Effector memory CD4-positive, alpha-beta T cell (primary cell): ENCODE measurements at places on chromosomes 3 and 15.

- DNase-seq: no peak
These were observed 8.9 kb upstream of the KBTBD8 start for GRCh38 chr3:66989241-66989640.

GRCh38 chr3:9399746-9400145, 2.3 kb downstream of the SETD5 start:
- no peak for DNase-seq

DNA sequence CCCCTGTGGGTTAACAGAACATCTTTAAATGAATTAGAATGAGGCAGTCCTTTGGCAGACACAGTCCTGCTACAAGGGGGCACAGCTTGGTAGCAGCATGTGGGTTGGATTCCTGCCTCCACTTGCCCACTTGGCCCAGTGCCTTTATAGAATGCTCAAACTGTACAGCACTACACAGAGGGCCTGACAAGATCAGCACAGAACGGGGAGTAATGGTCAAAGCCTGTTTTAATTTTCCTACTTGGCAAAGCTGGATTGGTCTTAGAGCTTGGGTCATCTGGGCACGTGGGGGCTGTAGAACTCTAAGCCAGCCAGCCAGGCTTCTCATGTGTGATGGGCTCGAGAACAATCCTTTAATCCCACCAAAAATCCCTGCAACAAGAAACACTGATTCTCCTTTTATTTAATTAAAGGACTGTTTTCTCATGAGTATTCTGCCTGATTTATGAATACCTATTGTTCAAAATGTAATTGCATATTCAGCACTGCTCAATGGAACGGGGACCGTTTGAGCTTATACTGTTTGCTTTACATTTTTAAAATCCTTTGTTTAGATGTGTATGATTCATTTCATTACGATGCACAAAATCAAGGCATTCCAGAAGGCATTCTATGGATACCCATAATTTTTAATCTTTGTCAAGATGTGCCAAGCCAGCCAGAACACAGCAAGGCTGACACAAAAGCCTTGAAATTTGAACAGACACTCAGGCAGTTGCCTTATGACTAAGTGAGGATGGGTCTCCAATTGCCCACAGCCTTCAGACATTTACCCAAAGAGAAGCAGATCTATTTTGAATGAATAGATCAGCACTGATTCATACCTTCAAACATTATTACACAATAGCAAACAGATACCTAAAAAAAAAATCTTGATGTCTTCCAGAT, 249.3 kb upstream of the TGFBR2 start:
- DNase-seq: no peak

- DNase-seq: no peak
These were observed 185.1 kb upstream of the AGTR1 start for GRCh38 chr3:148512648-148513047.

DNA sequence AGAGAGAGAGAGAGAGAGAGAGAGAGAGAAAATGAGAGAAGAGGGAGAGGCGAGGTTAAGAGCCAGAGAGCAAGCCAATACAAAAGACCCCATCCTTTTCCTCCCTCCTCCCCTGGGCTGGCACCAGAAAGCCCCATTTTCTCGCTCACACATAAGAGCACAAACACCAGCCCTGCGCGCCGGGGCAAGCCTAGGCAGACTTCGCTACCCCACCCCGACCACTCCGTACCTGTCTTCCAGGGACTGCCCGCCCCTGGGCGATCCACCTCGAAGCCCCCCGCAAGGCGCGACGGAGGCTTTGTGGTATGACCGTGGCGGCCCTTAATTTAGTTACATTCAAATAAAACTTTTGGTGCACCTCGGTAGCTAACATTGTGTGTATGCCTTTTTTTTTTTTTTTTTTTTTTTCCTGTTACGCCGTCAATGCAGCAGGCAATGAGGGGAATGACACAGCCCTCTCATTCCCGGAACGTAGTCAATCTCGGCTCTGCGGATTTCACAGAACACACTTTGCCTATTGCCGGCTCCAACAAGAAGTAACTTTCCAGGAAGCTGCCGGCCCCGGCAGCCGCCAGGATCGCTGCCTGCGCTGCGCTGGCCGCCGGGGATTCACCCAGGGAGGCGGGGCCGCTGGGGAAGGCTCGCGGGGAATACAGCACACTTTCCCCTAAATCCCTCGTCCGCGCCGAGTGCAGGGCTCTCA, 7.7 kb downstream of the BCL6 start:
- DNase-seq: no peak

DNA sequence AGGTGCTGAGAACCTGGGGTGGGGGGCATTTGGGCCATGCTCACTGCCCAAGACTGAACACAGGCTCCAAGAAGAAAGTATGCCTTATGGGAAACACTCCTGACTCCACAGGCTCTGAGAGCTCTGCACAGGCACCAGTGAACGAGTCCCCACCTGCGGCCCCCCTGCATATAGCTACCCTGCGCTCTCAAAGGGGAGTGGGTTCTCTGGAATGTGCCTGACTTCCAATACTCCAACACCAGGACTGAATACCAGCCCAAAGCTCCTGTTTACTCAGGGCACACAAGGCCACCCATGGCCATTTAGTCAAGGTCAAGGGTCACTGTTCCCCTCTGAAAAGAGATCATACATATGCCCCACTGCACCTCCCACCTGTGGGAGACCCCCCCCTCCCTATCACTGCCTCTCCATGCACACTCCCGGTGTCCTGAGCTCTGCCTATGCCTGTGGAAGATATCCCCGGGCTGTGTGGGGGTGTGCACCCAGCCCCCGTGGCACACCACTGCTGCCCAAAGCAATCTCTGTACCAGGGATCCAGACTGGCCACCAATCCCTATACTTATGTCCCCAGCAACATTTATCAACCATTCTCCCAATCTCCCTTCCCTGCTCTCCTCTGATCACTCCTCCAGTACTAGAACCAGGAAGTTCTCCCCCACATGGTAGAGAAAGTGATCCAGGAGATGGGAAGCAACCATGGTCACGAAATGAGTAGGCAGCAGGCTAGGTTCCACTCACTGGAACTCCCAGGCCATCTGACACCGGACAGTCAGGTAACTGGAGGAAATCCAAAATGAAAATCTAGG, 1.5 kb upstream of the PLXNB1 start:
- DNase-seq: no peak

DNA sequence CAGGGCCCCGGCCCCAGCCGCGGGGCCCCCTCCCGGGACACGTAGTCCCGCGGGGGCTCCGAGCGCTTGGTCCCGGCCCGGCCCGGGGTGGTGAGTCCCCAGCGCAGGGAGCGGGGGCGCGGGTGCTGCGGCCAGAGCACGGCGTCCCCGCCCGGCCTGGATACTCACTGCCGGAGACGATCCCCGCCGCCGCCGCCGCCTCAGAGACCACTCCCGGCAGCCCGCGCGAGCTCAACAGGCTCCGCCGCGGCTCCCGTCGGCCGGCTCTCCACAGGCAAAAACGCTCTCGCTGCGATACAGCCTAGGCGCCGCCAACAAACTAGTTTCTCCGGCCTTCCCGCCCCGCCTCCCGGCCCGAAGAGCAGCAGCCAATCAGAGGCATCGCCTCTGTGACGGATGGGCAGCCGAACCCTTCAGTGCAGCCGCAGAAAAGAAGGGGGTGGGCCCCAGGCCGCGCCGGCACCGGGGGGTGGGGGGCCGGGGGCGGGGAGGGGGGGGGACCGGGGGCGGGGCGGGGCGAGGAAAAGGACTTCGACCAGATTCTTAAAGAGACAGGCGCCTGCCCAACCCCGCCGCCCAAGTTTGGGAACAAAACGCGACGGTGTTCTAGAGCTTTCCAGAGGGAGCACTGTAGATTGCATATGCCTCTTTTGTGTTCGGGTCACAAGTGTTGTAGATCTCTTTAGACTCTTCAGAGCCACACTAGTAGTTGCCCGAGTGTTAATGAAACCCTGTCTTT, at the start of gene KLHL25:
TSS of gene KLHL25 (minus strand) at position 328 of the 739 bp plus-strand sequence. CDS start 25,115 bp downstream, outside the sequence.
- peak; percentile 91 for DNase-seq

DNA sequence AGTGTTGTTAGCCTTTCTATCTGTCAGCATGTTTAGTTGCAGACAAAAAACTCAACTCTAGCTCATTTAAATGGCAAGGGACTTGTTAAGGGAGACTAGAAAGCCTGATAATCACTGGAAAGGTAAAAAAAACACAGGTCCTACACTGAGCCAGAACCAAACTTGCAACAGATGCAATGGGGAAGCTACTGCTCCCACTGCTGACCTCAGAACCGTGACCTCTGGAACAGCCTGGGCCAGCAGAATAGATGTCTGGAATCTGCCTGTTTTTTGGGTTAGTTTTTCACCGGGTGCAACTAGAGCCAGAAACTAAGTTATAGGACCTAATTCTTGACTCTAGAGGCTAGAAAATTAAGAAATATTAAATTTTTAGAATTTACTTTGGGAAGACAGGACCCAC, 32.5 kb upstream of the ARL14 start:
- no peak for DNase-seq

DNA sequence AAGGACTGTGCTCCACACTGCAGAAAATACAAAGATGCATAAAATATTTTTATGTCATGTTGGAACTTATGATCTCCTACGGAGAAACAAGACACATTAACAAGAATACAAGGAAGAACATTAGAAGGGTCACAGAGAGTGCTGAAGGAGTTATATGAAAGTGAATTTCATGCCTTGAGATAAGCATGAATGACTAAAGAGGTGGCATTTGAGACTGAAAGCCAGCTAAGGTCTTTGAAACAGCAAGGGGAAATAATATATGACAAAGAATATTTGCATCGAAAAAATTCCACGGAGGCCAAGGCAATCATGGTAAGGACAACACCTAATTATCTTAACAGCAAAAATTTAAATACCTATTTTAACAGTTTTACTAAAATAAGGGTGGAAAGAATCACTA, 12.5 kb downstream of the GSK3B start:
- DNase-seq: no peak

DNA sequence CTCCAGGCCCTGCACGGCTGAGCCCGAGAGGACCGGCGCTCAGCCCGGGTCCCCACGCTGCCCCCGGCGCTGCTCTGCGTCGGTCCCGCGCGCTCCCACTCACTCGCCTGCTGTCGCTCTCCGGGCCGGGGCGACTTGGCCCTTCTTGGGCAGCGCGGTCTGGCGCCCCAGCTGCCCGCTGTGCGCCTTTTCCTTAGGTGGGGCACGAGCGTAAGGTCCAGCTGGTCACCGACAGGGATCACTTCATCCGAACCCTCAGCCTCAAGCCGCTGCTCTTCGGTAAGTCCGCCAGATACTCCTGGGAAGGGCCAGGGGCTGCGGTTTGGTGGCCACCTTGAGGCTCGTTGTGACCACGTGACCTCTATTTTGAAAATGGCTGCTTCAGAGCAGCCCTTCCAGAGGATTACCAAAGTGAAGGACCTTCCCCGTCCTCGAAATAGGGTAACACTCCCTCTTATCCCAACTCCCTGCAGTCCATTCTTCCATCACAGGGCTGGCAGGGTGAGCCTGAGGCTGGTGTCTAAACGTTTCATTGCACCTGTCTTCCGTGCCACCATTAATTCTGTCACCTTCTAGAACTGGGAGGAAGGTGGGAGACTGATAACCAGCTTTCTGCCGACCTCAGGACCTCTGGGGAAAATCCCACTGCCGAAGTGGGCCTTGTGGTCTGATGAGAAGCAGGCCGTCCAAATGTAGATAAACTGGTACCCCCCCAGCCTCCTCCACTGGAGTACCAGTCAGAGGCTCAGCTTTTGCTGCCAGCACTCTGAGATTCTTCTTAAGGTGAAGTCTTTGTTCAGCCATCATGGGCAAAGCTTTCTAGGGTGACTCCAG, 812 bp downstream of the P4HTM start:
- no peak for DNase-seq

GRCh38 chr3:177451301-177451750, 254.0 kb upstream of the TBL1XR1 start:
- DNase-seq: no peak

DNA sequence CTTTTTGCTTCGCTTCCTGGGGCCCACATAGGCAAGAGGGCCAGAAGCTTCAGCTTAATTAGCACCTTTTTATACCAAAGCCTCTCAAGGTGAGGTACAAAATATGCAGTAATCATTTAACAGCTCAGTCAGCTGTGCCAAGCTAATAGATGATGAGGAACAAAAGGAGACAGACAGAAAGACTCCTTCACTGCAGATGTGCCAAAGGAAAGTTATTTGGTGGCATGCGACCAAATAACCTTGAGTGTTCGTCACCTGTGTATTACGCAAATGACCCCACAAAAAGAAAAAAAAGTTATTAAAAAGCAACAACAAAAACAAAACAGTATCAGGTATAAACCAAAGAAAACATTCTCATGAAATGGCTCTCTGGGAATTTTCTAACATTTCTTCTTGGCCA, 325.8 kb upstream of the IGF1R start:
- no peak for DNase-seq

GRCh38 chr15:66404122-66404521, 17.4 kb downstream of the MAP2K1 start:
- no peak for DNase-seq

DNA sequence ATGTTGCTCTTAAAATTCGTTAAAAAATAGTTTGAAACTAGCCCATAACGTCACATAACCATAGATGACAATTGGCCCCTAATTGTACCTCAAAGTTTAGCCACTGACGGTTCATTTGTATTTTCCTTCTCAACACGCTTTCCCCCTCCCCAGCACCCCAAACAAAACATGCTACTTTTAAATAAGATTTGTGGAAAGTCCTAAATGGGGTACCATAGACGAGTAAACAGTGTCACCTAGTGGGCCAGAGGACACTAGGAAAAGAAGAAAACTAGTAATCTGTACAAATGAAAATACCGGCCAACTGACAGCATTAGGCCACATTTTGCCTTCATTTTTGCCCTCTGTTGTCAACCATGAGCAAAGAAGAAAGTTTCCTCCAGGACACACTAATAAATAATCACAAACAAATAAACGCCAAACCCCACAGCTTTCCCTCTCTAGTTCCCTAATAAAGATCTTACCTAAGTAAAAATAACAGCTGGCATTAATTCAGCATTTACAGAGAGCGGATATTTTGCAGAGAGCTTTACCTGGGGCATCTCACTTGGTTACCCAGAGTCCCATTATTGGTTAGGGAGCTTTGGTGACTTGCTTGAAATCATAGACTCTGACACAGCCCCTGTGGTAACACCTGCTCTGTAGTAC, 175.1 kb upstream of the ATP11B start:
- DNase-seq: no peak

GRCh38 chr15:23708332-23708731, 21.2 kb upstream of the NDN start:
- DNase-seq: no peak

DNA sequence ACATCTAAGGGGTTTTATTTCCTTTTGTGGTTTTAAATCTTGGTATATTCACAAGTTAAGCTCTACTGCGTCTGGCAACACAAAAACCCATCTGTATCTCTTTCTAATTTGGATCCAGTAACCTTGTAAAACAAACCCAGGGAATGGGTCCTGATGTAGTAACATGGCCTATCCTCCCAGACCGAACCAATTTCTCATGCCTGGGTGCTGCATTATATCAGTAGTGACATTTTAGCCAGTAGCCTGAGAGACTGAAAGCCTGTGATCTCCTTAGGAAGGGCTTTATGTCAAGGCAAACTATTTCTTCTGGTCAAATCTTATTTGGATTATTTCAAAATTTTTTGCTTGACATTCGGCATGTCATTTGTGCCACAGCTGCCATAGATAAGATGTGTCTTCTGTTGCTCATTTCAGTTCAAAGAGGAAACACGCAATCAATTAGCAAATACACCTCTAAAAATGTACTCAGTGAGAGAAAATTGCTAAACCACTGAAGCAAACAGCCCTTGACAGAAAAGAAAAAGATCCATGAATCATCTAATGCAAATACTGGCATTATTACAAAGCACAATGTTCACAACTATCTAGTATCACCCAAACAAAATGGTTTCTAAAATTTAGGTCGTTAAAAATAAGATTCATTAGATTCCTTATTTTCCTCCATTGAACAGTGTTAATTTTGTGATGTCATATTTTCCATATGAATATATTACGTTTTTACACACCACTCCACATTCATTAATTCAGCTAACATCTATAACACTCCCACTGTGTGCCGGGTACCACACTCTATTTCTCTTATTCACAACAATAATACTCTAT, 4.0 kb downstream of the NPTN start:
- no peak for DNase-seq

GRCh38 chr3:169173231-169173630, 490.3 kb downstream of the MECOM start:
- DNase-seq: no peak
